HFFc6 (cell line): ENCODE measurements at places on chromosomes 4 and X. TPM values are rescaled to one million over a fixed set of nuclear protein-coding genes. Genes with fewer than 3 reads are reported as not detected.

GRCh38 chr4:124111922-124112321, 600.6 kb downstream of the ANKRD50 start:
- DNase-seq: peak; percentile 61

GRCh38 chrX:45353456-45353855, 152.8 kb upstream of the DIPK2B start:
- DNase-seq: no peak

Gene CSAG1
- total RNA-seq: not detected in 3 replicates

Gene CHRDL1
- 0.71 to 2.4 TPM (median 0.73 TPM) in 3 replicates for total RNA-seq

Gene SPOCK3
- not detected in 3 replicates for total RNA-seq

GRCh38 chr4:26323821-26324220, 3.0 kb downstream of the RBPJ start:
- peak; percentile 20 for DNase-seq
